Activated CD4-positive, alpha-beta T cell treated with anti-CD3 and anti-CD28 coated beads, Interleukin-2, amount 10 ng/mL, durations not matched to agents 7 days and 5 days (primary cell): ENCODE measurements at places on chromosomes 1 and 21. TPM values are rescaled to one million over a fixed set of nuclear protein-coding genes. Genes with fewer than 3 reads are reported as not detected.

ATP1A4 gene
- total RNA-seq: not detected

CELA3B gene
- total RNA-seq: not detected

PLA2G2C gene
- total RNA-seq: not detected

RGS13 gene
- total RNA-seq: not detected

S1PR1 gene
- 209 TPM for total RNA-seq

HRNR gene
- not detected for total RNA-seq

HPDL gene
- total RNA-seq: 6.5 TPM

S100A8 gene
- total RNA-seq: not detected

OR14I1 gene
- not detected for total RNA-seq

GRIK1 gene
- total RNA-seq: not detected

PIAS3 gene
- total RNA-seq: 17.9 TPM

AIDA gene
- 69.7 TPM for total RNA-seq

LRRC40 gene
- 24.7 TPM for total RNA-seq

SRRM1 gene
- 183 TPM for total RNA-seq

ITLN2 gene
- total RNA-seq: not detected

FCRLA gene
- not detected for total RNA-seq
